ENCODE measurements at places on chromosomes 6 and 20.

GRCh38 chr6:112429226-112429625 is 82.1 kb downstream of the RFPL4B start:
- no peak for DNase-seq

GRCh38 chr20:33963751-33964150 is 30.0 kb upstream of the RALY start:
- no peak for DNase-seq

- no peak for DNase-seq
Measured at GRCh38 chr6:161963634-161964234, 689.9 kb upstream of the AGPAT4 start.

DNA sequence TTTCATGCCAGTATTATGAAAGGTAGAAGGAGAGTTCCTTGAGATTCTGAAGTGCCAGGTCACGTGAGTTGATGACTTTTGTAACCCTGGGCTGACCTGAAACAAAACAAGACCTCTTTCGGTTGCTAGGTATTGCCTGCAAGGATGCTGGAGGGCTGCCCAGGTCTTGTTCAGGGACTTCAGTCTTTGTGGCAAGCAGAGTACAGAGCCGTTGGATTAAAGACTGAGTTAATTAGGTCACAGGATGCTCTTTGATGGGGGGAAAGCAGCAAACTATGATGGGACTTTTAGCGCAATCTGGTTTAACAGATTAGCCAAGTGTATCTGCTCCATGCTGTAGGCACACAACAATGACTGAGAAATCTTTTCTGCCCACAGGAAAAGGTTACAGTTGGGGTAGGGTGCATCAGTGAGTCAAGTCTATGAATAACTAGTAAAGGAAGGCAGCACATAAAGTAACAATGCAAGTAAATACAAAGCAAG is 12.8 kb upstream of the ELOVL5 start:
- peak; percentile 60 for DNase-seq

DNA sequence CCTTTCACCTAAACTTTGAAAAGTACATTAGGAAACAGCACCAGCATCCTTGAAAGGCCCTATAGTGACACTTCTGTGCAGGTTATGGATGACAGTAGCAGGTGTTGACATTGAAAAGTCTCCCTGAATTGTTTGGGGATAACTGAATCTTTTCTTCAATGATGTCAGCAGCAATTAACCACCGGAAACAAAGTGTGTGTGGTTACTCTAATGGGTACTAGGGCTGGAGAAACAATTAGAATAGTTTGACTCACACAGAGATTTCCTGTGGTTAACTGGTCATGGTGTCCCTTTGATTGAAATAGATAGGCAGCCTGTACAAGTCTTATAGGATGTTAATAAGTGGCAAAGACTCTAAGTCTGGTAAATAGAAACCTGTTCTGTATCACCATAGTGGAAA is 189.1 kb downstream of the TBX18 start:
- DNase-seq, result no peak

- peak; percentile 53 for DNase-seq
Measured at GRCh38 chr20:60210779-60211617, 252.8 kb downstream of the CDH26 start.

GRCh38 chr6:34047913-34048867 is 97.7 kb downstream of the GRM4 start:
- DNase-seq, result no peak

- DNase-seq, result no peak
Measured at GRCh38 chr6:18506382-18507017, 119.3 kb downstream of the RNF144B start.

DNA sequence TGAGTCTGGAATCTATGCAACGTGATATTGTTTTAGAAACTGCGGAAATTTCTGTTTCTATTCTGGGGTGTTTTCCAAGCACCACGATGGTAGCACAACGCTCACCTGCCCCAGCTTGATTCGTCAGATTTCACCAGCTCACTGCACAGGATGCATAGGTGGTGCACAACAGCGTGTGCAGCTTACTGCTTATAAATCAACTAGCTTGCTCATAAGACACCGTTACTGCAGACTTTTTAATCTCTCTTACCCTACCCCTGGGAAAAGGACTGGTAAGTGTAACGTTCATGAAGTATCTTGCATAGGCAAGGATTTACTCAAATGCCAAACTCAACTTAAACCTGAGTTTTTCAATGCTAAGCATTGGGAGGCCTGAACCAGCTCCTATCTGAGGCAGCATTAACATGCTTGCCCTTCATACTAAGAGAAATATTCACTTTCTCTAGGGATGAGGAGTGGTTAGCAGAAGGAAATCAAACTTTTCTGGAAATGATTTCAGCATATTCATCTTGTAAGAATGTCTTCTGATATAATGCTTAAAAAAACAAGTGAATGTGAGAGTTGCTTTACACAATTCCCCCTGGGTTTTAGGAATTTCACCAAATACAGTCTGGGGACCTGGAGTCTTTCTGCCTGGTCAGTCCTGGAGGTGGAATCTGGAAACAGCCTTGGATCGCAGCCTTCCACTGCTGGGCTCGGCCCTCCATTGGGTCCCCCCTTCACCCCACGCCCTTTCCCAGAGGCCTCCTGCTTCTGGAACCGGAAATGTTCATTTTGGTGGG is 100.6 kb downstream of the DACT2 start:
- DNase-seq, result no peak

DNA sequence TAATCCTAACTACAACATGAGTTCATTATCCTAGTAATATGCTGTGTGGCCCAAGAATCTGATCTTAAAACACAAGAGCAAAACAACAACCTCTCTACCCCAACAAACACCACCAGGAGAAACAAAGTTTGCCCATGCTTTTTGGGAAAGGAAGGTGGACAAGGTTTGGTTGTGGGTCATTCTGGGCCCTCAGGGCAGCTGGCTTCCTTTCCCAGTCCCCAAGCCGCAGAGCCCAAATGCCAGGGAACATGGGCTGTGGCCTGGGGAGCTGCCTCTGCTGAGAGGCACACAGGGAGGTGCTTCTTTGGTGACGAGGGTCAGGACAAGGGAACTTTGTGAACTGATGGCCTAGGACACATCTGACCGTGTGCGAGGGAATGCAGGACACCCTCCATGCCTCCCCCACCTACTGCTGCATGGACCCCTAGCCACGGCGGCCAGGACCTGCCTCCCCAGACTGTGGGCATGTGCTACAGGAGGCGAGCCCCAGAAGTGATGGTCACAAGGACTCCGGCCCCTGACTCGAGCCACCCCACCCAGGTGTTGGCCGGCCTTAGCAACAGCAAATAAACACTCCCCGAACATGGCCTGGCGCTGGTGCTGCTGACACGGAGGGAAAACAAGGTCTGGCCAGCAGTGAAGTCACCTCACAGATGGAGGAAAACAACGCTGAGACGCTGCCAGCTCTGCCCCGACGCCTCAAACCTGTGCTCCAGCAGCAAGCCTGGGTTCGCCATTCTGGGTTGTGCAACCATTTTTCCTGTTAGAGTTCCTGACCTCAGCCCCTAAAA is 55.6 kb downstream of the RRBP1 start:
- DNase-seq, result no peak

Measured in naive thymus-derived CD4-positive, alpha-beta T cell (primary cell).